ENCODE measurements at places on chromosomes 4 and X.

DNA sequence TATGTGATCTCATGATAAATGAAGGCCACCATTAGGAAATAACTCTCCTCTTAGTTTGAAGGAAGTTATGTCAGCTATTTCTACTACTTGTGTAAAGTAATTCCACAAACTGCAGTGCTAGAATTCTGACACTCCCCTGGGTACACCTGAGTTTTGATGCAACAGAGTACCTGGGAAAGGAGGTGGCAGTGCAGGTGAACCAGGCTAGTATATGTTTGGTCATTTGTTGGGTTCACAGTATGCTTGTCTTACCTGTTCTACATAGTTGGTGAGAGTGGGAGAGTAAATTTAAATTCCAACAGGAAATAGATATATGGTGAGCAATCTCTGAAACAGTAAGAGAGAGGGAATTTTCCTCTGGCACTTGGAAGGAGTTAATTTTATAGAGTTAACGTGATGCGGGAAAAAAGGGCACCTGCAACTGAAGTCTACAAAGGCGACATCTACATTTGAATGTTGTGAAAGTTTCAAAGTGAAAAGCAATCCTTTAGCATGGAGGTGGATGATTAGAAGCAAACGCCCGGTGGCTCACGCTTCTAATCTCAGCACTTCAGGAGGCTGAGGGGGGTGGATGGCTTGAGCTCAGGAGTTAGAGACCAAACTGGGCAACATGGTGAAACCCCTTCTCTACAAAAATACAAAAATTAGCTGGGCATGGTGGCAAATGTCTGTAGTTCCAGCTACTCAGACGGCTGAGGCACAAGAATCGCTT is 8.3 kb upstream of the SLC10A6 start:
- DNase-seq, result no peak

GRCh38 chrX:143437439-143437838 is 79.8 kb downstream of the SPANXN3 start:
- DNase-seq, result no peak

- DNase-seq, result no peak
These were observed 112.3 kb downstream of the KLHL8 start for GRCh38 chr4:87108142-87108546.

GRCh38 chrX:12241026-12241425 is 102.8 kb downstream of the FRMPD4 start:
- no peak for DNase-seq

- DNase-seq, result no peak
These were observed 323.2 kb downstream of the IL1RAPL1 start for GRCh38 chrX:28910487-28910886.

DNA sequence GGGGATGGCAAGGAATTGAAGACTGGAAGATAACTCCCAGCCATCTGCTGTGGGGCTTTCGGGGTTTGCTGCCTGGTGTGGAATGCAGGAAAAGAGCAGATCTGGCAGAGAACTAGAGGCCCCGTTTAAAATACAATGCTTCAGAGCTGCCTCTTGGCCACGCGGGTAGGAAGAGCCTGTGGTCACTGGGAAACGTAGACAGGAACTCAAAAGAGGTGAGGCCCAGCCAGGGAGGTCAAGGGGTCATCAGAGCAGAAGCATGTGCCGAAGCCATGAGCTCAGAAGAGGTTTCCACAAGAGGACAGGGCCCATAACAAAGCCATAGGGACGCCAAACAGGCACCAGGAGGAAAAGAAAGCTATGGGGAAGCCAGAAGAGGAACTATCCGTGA is 14.5 kb upstream of the STS start:
- no peak for DNase-seq

- no peak for DNase-seq
These were observed 23.4 kb upstream of the MTHFD2L start for GRCh38 chr4:74134500-74134852.

DNA sequence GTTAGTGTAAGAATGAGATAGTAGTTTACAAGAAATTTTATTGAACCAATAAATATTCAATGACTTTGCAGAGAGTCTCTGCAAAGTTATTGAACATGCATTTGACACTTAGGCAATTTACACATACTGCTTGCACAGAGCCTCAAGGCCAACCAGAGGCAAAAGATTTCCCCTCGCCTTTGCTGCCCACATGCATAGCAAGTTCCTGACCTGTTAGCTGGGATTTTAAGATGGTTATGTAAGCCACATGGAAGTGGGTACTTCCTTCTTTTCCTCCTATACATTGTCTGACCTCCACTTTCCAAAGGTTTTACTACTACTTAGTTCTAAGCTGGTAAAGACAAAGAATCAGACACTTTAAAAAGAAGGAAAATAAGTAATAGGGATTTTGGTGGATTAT is 430.1 kb upstream of the FRG1 start:
- no peak for DNase-seq

GRCh38 chrX:109399831-109400230 is 82.1 kb downstream of the GUCY2F start:
- DNase-seq, result no peak

GRCh38 chrX:14027511-14028019 is 2.1 kb downstream of the GEMIN8 start:
- DNase-seq, result no peak

DNA sequence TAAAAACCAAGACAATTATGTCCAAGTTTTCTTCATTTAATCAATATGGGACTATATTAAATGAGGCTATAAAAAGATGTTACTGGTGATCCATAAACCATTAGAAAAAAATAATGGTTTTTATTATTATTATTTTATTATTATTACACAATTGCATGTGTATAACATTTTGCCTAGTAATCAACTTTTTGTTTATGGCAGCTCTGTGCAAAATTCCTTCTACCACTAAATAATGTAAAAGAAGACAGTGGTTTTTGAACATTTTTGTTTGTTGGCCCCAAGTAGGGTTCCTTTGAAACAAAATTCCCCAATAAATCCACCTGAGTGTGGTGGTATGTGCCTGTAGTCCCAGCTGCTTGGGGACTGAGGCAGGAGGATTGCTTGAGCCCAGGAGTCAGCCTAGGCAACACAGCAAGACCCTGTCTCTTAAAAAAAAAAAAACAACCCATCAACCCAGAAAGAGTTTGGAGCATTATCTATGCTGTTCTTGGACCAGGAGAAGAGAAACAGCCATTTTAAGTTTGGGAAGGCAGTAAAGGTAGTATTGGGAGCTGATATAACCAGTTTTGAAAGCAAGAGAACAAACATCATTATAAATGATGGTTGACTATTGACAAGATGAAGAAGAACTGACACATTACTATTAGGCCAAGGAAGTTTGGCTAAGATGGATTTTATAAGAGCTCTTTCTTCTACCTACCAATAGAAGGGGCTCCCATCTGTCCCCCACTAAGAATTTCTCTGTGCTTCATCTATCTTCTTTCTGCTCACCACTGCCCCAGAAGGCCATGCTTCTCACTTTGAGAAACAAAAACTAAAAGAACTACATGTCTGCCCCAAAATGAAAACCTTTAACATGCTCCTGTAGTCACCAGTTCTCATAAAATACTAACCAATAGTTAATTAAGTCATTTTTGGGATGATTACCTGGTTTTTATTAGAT is 2.2 kb downstream of the TMEM156 start:
- DNase-seq, result no peak

GRCh38 chr4:15649914-15650545 is 5.1 kb downstream of the FBXL5 start:
- peak; percentile 38 for DNase-seq

DNA sequence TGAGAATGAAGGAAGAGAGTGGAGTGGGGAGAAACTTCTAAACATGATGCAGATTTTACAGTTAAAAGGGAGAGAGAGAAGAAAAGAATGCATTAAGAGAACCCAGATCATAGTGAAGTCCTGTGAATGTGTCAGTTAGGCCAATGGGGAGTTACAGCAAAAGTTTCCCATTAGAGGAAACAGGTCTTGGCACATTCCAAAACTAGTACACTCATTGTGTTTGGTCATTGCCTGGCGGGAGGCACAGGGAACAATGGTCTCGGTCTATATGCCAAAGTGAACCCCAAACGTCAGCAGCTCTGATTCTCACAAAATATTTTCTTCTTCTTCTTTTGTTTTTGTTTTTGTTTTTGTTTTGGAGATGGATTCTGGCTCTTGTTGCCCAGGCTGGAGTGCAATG is 284.5 kb upstream of the CTSO start:
- no peak for DNase-seq

GRCh38 chrX:33447285-33447684 is 235.9 kb upstream of the DMD start:
- DNase-seq, result no peak

- DNase-seq, result no peak
These were observed 60.8 kb downstream of the ZNF732 start for GRCh38 chr4:244471-244870.

- DNase-seq, result no peak
These were observed 54.4 kb upstream of the CLNK start for GRCh38 chr4:10738826-10739489.

DNA sequence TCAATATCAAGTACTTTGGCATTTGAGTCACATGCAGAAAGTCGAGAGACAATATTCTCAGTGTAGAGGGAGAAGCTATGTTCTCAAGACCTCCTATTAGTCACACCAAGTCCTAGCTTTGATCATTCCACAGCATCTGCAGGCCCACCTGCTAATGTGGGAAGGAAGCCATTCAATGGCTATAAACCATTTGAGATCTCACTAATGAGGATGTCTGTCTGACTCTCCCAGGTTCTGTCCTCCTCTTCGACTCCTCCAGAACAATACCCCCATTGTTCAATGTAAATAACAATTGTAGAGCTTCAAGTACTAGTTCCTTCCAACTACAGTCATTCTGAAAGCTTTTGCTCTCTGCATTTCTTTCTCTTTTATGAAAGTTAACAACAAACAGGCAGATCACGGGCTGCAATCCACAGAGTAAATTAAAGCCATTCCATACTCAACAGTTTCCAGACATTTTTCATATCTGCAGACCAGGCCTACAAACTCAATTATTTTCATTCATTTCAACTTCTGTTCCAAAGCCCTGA is 140.2 kb upstream of the EDNRA start:
- DNase-seq, result no peak

DNA sequence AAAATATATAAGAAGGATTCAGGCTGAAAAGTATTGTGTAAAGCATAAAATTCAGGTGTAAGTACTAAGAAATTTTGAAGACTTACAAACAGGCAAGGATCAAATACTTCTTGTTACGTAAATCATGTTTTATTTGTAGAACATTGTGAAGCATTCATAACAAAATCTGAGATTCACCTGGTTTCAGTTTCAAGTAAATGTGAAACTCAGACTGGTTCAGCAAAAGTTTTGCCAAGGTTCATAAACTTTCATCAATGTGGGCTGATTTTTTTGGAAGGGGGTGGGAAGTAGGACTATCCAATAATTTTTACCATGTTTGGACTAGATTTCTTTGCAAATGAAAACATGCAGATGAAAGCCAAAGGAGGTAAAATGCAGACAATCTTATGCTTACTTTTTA is 527.7 kb downstream of the ANKRD50 start:
- DNase-seq, result no peak

GRCh38 chr4:41512596-41512995 is 25.4 kb upstream of the LIMCH1 start:
- no peak for DNase-seq

DNA sequence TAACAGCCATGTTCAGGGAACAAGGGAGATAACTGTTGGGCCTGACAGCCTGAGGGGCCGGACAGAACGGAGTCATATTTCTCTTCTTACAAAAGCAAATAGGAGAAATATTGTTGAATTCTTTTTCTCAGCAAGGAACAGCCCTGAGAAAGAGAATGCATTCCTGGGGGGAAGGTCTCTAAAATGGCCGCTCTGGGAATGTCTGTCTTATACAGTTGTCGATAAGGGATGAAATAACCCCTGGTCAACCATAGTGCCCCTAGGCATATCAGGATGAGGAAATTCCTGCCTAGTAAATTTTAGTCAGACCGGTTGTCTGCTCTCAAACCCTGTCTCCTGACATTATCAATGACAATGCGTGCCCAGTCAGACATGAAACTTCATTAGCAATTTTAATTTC is 1925.5 kb downstream of the PCDH7 start:
- no peak for DNase-seq

DNA sequence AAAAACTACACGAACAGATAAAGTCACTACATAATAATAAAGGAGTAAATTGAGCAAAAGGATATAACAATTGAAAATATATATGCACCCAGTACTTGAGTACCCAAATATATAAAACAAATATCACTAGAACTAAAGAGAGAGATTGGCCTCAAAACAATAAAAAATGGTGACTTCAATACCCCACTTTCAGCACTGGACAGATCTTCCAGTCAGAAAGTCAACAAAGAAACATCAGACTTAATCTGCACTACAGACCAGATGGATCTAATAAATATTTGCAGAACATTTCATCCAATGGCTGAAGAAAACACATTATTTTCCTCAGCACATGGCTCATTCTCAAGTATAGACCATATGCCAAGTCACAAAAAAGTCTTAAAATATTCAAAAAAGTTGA is 503.6 kb downstream of the NAP1L3 start:
- DNase-seq, result no peak

- DNase-seq, result no peak
These were observed 123.7 kb downstream of the COX18 start for GRCh38 chr4:72945719-72946336.

DNA sequence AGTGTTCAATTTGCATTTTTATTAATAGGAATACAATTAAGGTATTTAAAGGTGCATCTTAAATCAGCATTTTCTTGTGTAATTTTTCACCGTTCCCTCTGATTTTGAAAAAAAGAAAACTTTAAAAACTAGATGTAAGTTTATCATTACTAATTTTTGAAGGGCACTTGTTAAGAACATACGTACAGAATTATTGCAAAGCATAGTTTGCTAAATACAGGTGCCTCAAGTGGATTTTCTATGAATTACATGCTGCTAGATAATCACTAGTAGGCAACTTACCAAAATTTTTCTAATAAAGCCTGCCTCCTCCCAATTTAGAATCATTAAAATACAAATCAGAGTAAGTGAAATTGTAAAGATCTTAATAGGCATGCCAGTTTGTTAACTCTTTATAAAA is 8.5 kb downstream of the CNKSR2 start:
- DNase-seq, result no peak

GRCh38 chr4:134905061-134905460 is 703.5 kb upstream of the PABPC4L start:
- DNase-seq, result no peak

GRCh38 chr4:118036336-118036735 is 2.0 kb downstream of the NDST3 start:
- DNase-seq, result no peak

DNA sequence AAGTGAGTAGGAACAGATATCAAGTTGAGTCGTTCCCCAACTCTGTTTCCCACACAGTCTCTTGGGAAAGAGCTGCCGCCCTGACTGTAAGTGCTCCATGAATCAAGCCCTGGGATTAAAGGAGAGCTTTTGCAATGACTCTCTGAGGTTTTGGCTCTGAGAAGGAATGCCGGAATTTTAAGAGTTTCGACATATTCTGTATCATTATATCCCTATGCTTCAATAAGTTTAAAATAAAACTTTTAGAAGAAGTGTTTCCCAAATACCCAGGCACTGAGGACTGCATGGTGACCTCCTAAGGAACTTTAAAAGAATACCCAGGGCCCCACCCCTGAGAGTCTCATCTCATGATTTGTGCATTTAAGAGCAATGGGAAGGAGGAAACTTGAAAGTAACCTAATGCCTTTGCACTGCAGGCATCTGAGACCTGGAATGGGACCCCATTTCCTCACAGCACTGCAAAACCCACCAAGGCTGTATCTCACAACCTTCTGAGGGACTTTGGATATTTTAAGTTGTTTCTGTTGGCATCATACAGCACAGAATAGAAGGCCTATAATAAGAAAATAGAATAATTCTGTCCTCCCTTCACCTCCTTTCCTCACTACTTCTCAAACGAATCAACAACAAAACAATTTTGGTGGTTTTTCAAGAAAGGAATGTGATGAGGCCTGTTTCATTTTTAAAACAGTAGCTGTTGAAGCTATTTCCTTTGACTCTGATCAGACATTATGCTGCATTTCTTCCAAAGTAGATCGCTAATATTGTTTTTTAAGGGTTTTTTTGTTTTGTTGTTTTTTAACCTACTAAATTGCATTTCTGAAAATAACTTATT is 121.2 kb downstream of the GASK1B start:
- DNase-seq, result no peak
